ENCODE measurements at places on chromosomes 3 and 15.

GRCh38 chr3:132456136-132456535 is 38.8 kb downstream of the DNAJC13 start:
- no peak for DNase-seq

- DNase-seq, result no peak
These were observed 176.1 kb downstream of the DOCK3 start for GRCh38 chr3:50850639-50851511.

DNA sequence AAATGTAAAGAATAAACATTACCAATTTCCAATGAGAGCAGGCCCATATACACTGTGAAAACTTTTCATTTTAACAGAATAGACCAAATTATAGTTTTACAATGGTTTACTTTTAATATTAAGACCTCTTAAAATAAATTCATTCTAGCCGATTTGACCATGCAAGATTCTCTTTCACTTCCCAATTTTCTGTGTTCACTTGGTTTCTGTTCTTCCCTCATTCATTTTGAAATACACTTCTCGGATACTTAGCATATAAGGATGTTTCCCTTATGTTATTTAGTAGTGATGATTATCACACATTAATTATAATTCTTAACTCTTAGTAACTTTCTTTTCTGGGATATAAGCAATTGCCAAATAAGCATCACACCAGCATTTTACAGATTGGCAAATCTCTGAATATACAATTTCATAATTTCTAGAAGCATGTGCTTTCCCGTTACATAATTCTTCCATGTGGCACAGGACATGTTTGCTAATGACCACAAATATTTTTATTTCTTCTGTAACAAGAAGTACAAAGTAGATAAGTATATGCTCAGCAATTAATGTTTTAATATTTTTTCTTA is 13.9 kb downstream of the OR5H15 start:
- DNase-seq, result no peak

DNA sequence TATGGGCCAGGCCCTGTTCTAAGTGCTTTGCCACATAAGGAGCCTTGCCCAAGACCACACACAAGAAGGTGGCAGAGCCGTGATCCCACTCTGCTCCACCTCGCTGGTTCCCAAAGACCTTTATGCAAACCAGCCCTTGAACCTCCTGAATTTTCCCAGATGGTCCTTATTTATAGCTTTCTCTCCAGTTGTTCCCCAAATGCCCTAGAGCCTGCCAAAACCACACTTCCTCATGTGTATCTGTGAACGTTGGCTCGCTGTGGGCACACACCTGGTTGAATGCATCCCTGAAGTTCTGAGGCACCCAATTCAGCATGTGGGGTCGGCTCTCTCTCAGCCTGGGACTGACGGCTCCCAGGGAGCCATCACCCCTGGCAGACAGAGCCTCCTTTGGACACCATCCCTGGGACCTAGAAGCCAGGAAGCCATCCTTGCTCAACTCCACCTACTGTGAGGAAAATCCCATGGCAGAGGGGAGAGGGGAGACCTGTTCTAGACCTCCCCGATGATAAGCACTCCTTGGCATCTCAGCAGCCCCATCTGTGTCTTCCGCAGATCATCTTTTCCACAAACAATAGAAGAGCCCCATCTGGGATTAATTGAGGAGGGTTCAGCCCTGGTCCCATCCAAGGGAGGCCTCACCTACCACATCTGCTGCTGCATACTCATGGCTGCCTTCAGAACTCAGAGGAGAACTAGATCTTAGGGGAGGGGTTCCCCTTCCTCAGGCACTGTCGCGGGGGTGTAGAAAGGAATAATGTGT is 42.3 kb upstream of the LIMD1 start:
- no peak for DNase-seq

GRCh38 chr15:72086920-72087648 is 30.9 kb downstream of the MYO9A start:
- no peak for DNase-seq

- DNase-seq, result no peak
These were observed 4.5 kb downstream of the DNAJC13 start for GRCh38 chr3:132421832-132422231.

GRCh38 chr15:28907338-28907960 is 21.7 kb downstream of the APBA2 start:
- no peak for DNase-seq

GRCh38 chr15:42131826-42132806 is 24.3 kb downstream of the PLA2G4F start:
- DNase-seq, result no peak

GRCh38 chr15:47750030-47750739 is 32.9 kb downstream of the SEMA6D start:
- no peak for DNase-seq

DNA sequence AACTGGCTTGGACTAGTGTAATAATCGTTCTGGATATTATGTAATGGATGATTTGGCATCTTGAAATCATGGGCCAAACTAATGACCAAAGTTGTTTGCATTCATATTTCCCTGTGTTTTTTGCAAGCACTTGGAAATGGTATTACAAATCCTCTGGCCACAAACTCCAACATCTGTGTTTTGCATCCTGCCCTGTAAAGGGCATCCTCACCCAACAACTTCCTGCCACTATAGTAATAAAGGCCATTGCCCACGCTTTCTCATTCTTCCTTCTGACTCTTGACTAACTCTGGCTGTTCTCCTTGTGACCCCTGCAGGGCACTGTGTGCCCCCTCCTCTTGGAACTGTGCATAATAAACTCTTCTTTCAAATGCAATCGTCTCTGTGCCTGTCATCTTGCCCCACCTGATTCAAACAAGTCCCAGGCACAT is 25.4 kb upstream of the PSMD6 start:
- no peak for DNase-seq

- peak; percentile 37 for DNase-seq
These were observed 64.2 kb downstream of the SCAPER start for GRCh38 chr15:76840830-76841460.

DNA sequence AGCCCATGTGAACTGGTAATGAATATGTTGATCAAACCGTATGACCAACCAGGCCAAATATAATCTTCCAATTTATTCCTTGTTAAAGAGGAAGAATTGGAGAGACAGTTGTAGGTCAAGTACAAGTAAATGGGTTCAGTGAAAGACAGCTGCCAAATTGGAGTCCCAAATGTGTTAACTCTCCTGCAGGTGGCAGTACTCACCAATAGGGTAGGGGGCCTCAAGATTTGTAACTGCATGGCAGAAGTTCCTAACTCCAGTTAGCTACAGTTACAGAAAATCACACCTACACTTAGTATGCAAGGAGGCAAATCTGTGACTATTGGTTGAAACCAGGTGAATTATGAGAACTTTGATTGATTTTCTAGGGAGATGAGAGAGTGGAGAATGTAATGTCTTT is 278.0 kb downstream of the ZBBX start:
- no peak for DNase-seq

- DNase-seq, result no peak
These were observed 5.5 kb downstream of the FAM81A start for GRCh38 chr15:59443341-59444072.

GRCh38 chr3:107562969-107563529 is 40.3 kb downstream of the BBX start:
- DNase-seq, result no peak

- DNase-seq, result no peak
These were observed 26.1 kb upstream of the NECTIN3 start for GRCh38 chr3:111045564-111045963.

DNA sequence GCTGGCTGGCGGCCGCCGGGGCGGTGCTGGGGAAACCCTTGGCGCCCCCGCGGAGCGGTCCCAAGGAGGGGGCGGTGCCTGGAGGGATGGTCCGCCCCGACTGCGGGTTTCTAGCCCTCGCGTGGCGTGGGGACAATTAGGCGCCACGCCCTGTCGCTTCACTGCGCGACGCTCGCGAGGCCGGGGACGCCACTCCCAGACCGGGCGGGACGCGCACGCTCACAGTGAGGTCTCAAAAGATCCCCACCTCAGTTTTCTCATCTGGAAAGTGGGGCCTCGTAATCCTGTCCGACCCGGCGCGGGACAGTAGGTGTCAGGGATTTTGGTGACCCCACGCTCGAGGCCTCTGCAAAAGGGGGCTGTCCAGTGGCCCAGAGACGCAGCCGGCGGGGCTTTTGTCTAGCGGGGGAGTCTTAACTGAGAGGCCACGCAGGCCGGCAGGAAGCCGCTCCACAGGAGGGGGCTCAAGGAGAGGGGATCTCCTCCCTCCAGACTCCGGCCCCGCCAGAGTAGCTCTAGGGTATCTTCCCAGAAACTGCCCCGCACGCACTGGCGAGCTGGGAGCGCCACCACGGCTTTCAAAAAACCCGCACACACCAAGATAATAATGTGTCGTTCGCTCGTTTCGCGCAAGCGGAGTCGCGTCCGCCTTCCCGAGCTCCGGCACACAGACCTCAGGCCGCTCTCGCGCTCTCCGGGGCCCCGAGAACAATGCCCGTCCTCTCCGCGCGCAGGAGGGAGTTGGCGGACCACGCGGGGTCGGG is 710 bp upstream of the CLK3 start:
- peak; percentile 91 for DNase-seq

- peak; percentile 71 for DNase-seq
These were observed 30.6 kb upstream of the ABHD2 start for GRCh38 chr15:89057506-89058133.

GRCh38 chr3:50563867-50564266 is 3.7 kb downstream of the C3orf18 start:
- DNase-seq, result no peak

DNA sequence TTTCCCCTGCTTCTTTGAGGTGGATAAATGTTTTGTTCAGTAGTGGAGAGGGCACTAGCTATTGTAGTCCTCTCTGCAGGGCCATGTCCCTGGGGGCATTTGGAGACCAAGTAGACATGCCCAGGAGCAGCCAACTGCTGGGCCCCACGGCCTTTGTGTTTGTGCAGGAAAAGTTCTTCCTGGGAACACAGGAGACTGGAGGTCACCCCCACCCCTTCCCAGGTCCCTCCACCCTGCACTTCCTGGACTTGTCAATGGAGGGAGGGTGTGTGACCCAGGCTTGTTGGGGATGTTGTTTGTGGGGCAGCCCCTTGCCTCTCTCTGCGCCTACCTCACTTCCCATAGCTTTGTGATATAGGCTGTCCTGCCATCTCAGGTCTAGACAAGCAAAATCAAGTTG is 317.0 kb upstream of the LRRFIP2 start:
- DNase-seq, result no peak

GRCh38 chr3:141656771-141657170 is 81.3 kb upstream of the RNF7 start:
- DNase-seq, result no peak

GRCh38 chr3:147404800-147405230 is 1.5 kb downstream of the ZIC4 start:
- DNase-seq, result no peak

DNA sequence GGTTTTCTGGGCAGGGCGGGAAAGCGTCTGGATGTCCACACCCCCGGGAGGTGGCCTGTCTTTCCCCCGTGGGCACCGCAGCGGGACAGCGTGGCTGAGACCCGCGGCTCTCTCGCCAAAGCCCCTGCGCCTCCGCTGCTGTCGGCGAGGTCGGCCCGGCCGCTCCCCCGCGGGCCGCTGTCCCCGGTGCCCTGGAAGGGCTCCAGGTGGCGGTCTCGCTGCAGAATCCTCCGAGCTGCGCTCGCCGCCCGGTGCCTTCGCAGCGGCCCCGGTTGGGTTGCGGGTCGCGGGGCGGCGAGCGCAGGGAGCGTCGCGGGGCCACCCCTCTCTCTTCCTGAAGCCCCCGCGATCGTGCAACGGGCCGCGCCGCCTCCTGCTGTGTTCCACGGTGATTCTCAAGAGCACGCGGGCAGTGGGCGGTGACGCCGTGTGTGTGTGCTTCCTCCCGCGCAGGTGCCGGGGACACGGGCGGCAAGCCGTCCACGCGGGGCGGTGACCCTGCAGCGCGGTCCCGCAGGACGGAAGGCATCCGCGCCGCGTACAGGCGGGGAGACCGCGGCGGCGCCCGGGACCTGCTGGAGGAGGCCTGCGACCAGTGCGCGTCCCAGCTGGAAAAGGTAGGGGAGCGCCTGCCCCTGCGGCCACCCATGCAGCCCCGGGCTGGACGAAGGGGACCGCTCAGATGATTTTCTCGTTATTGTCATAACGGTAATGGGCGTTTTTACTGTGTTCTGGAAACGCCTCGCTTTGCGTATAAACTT is 54.4 kb downstream of the LRRK1 start:
- no peak for DNase-seq

DNA sequence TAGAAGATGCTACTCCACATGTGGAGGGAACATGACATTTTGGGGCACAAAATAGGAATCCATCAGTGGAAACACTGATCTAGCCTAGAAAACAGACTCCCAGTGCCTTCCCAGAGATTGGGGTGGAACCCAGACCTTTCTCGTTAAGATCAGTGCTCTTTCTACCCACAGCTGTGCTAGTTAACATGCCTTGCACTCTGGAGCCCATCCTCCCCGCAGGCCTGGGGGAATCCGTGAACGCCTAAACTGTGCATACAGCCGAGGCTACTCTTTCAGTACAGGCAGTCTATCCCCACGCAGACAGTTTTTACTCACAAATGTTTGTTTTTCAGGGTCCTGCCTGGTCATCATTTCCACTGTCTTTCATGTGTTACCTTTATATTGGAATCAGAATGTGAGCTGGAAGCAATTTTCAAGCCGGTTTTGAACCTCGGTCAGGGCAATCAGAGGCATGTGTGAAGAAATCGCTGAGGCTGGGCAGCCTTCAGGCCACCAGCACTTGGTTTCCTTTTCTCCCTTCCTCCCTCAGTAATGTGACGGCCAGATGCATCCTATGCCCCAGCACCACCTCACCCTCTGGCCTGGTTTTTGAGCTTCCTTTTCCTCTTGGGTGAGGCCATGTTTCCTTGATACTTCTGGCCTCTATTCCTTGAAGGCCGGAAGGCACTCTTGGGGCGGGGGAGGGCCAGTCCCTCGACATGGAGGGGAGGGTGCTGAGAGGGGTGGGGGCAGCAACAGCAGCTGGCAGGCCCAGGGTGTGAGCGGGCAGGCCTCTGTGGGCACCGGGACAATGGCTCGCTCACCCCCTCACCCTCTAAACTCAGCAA is 123.6 kb upstream of the GALNT15 start:
- no peak for DNase-seq

Measured in T-helper 2 cell (primary cell).